ENCODE measurements at places on chromosomes 16 and 17. TPM values are rescaled to one million over a fixed set of nuclear protein-coding genes. Genes with fewer than 3 reads are reported as not detected.

Gene NPTX1
- total RNA-seq, result 10.1 TPM

Gene RNF43
- total RNA-seq, result 0.16 TPM

Gene RNU2-1
- not detected for total RNA-seq

Gene NOG
- total RNA-seq, result 0.08 TPM

Gene DCAKD
- 35.4 TPM for total RNA-seq

Gene P2RX5
- total RNA-seq, result 0.88 TPM

Gene SRL
- 1.0 TPM for total RNA-seq

Gene TMEM107
- total RNA-seq, result 58.7 TPM

Gene RAMP2
- 0.78 TPM for total RNA-seq

Gene JPH3
- 0.08 TPM for total RNA-seq

Gene C16orf92
- total RNA-seq, result not detected

Data from epithelial cell of alveolus of lung (primary cell).